ENCODE measurements at places on chromosomes 3 and 15.
A peak's percentile ranks its signal among the peaks of the same experiment; 100 is the strongest.

- no peak for DNase-seq
Measured at GRCh38 chr3:187293516-187294430, 2.2 kb upstream of the MASP1 start.

GRCh38 chr3:186167646-186168395 is 58.9 kb upstream of the ETV5 start:
- DNase-seq = no peak

GRCh38 chr3:39050029-39050428 is 1.7 kb downstream of the SCN11A start:
- DNase-seq = no peak

DNA sequence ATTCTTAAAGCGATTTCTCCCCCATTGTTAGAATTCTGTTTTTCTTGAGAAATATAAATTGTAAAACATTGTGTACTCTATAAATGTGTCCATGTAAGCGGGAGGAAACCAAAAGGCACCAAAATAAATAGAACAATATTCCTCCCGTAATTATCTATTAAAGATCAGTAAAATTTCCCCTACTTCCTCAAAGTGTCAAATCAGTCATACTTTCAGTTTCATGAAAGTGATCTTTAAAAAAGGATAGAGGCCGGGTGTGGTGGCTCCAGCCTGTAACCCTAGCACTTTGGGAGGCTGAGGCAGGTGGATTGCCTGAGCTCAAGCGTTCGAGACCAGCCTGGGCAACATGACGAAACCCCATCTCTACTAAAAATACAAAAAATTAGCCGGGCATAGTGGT is 278.9 kb downstream of the MECOM start:
- DNase-seq = no peak

DNA sequence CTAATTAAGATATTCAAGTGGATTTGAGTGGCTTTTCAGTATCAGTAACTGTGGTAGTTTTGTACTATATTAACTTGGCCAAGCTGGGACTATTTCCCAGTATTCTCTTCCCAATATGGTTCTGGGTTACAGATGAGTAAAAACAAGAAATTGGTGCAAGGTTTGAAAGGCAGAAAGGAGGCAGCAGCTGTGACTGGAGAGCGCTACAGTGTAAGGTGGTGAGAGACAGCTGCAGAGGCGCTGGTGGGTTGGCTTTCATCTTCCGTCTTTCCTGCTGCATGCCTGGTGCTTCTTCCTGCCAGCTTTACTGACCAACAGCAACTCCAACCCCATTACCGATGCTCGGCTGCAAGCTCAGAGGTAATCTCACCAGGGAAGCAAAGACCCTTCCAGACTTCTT is 9.8 kb downstream of the DPH3 start:
- DNase-seq = peak; percentile 56

GRCh38 chr15:75203017-75203907 is 1.6 kb downstream of the C15orf39 start:
- no peak for DNase-seq

GRCh38 chr15:92074101-92074500 is 220.6 kb downstream of the SLCO3A1 start:
- DNase-seq = no peak

DNA sequence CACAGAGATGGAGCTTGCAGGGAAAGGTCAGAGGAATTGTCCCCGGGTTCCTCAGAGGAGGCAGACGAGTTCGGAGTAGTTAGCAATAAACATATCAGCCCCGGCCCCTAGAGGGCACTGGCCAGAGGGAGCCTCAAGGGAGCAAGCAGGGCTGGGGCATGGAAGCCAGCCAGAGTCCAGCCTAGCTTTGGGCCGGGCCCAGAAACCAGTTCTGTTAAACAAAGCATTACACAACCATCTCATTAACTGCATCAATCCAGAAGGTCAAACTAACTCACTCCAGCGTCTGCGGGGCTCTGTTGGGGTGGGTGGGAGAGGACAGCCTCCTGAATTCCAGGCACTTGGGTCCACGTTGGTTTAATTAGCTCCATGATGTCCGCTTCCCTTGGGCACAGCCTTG is 41.0 kb upstream of the IREB2 start:
- DNase-seq = no peak

DNA sequence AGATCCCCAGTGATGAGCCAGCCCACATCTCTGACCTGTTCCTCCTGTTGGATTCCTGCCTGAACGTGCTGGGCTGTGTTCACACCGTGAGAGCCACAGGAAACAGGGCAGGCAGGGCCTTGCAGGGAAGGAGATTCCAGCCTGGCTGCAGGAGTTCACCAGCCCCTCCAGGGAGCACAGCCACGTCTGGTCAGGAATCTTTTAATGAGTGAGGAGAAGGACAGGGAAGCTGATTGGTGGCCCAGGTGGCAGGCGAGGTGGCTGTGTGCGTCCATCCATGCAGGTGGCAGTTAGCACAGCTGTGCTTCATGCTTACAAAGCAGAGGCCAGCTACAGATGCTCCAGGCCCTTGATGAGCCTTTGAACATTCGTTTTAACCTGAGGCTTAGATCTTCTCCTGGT is 10.5 kb downstream of the LRRK1 start:
- no peak for DNase-seq

DNA sequence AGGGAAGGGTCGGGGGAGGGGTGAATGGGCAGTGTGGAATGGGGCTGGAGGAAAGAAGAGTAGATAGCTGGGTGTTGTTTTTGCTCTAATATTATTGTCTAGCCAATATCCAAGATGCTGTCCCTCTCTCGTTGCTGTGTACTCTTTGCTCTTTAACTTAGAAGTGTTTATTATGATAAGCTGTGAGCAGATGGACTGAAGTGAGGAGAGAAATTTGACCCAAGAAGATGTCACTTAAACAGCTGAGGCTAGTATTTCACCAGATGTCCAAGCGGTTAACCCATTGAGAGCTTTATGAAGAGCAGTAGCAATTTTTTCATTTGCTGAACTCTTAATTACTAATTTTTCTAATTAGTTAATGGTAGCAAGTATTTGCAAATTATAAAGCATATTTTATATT is 212.2 kb upstream of the TP63 start:
- no peak for DNase-seq

DNA sequence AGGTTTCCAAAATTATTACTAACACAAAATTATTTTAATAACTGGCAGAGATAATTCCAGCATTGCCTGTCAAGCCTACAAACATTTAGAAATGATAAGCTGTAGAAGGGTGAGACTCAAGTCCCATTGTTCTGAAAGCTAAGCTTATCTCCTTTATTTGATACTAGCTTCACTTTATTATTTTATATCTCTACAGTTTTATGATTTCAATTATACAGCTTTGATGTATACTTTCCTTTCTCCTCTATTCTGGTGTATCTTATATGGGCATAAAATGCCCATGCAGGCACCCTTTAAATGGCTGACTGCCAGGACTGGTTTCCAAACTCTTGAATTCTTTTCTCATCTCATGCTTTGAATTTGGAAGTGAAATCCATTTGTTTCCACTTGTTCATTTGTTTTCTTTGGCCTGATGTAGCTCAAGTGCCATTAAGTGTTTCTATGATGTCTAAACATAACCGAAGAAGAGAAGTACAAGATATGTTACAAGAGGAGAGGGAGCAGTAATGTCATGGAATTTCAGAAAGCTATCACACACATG is 372.1 kb upstream of the ARHGEF26 start:
- DNase-seq = no peak

GRCh38 chr3:158912621-158913020 is 110.8 kb downstream of the MFSD1 start:
- DNase-seq = no peak

- DNase-seq = no peak
Measured at GRCh38 chr3:107939691-107940442, 151.0 kb downstream of the CD47 start.

DNA sequence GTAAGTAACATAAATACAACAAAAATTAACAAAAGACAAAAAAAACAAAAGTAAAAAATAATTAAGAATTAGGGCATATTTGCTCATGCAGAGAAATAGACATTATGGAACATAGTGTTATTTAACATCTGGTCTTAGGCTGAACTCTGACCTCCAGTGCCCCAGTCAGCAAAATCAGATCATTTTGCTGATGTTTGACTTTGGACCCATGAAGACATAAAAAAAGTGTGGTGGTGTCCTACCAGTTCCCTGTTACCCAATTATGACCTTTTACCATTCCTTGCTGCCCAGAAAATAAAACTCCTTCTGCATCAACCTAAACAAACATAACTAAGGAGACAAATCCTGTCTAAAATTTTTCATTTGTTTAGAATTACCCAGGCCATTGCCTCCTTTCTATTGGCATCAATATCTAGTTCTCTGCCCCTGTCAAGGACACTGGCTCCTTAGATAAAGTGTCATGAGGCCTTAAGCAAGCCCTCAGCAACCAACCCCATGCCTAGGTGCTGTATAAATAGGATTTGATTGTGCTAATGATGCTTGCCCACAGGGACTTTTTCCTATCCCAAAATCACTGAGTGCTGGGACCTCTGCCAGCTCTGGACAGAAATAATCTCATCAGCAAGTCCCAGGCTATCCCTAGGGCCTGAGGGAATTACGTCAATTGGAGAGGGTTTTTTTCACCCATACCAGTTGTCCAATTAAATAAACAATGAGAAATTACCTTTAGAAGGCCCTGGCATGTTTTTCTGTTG is 334.5 kb upstream of the UMPS start:
- DNase-seq = no peak

DNA sequence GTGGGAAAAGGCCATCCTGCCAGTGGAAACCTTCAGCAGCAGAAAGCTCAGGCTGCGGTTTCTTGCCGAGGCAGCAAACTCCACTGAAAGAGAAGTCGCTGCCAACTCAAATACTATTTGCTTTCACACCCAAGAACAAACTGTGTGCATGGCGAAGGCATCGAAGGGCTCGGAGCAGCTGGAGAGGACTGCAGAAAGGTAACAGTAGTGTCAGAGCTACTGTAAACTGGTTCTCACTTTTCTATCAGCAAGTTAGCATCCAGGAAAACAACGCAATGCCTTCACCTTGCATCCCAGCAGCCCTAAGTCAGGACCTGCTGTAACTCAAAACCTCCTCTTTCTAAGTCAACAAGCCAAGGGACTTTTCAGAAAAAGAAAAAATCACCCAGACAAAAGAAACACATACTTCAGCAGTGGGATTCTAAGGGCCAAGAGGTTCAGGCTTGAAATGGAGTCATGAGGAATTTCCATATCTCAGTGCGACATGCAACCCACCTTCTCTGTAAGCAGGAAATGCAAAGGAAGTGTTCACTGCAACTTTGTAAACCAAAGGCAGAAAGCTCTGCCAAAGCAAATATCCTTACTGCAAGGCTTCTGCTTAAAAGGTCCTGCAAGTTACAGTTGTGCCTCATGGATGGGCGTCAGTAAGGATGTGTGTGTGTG is 193.5 kb downstream of the FOXP1 start:
- no peak for DNase-seq

- no peak for DNase-seq
Measured at GRCh38 chr3:125055331-125055912, 375 bp downstream of the HEG1 start.

- DNase-seq = no peak
Measured at GRCh38 chr15:38522922-38523321, 41.7 kb downstream of the RASGRP1 start.

DNA sequence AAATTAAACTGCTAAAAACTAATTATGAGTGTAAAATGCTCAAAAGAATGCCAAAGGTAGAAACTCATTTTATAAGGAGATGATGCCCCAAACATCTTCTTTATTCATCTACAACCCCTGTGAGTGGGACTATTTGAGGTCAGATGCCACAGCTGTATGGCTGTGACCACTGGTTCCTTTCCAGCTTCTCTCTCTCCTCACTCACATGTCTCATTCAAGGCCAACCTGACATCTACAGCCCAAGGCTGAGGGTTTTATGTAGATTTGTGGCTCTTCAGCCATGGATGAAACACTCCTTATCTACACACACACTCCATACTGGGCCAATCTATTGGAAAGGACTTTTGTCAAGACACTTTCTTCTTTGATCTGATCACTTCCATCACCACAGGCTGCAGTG is 231.3 kb downstream of the KCNMB2 start:
- no peak for DNase-seq

DNA sequence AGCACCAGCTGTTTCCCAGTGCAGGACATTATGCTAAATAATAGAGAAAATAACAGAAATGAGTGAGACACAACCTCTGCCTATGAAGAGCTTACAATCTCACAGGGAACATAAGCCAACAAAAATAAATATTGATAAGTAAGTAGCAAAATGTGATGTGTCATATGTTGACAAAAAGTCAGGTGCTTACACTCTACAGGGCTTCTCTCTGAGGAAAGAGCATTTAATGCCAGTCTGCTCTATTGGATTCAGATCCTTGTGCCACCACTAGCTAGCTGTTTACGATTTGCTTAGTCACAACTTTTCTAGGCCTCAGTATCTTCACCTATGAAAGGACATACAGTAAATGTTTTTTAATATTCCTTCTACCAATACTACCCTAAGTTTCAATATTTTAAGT is 500.9 kb upstream of the NAALADL2 start:
- DNase-seq = no peak

DNA sequence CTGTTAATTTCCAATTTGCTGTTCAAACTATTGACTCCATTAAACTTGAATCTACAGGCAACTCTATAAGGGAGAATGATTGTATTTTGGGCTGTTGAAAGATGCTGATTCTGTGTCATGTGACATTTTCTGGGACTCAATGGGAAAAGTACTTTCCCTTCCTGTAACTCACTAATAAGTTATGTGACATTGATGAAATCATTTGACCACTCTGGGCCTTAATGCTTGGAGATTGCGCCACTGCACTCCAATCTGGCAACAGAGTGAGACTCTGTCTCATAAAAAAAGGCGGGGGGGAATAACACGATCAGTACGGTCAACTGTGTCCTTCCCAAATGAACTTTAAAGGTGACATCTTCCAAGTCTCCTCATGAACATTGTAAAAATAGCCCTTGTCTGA is 215.2 kb upstream of the SGO1 start:
- DNase-seq = no peak

- DNase-seq = no peak
Measured at GRCh38 chr3:31064021-31064420, 169.6 kb upstream of the GADL1 start.

DNA sequence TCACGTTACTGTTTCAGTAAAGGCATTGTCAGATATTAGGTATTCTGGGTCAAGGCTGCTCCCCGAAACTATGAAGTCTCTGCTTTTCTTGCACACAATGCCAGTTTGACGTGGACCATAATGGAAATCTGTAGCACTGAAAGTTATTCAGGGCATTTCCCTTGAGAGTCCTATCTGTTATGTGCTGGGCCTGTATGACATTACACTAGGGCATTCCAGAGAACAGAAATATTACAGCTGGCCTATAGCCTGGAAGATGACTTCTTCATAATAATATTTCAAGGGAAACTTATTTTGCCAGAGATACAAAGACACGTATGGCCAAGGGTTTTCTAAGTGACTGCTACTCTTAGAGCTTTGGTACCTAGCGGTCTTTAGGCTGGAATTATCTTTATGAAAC is 613.6 kb upstream of the CBLB start:
- no peak for DNase-seq

- DNase-seq = no peak
Measured at GRCh38 chr3:38003371-38003816, 12.8 kb downstream of the VILL start.

- no peak for DNase-seq
Measured at GRCh38 chr3:43201581-43201980, 84.8 kb upstream of the SNRK start.

- DNase-seq = no peak
Measured at GRCh38 chr3:132317229-132317948, at the start of gene ACP3. ACP3 (plus strand) TSS chr3:132317407; CDS start chr3:132317457, 50 bp downstream.

- no peak for DNase-seq
Measured at GRCh38 chr3:159114582-159114981, 312.7 kb downstream of the MFSD1 start.
